ENCODE measurements at places on chromosomes 5 and 9.

DNA sequence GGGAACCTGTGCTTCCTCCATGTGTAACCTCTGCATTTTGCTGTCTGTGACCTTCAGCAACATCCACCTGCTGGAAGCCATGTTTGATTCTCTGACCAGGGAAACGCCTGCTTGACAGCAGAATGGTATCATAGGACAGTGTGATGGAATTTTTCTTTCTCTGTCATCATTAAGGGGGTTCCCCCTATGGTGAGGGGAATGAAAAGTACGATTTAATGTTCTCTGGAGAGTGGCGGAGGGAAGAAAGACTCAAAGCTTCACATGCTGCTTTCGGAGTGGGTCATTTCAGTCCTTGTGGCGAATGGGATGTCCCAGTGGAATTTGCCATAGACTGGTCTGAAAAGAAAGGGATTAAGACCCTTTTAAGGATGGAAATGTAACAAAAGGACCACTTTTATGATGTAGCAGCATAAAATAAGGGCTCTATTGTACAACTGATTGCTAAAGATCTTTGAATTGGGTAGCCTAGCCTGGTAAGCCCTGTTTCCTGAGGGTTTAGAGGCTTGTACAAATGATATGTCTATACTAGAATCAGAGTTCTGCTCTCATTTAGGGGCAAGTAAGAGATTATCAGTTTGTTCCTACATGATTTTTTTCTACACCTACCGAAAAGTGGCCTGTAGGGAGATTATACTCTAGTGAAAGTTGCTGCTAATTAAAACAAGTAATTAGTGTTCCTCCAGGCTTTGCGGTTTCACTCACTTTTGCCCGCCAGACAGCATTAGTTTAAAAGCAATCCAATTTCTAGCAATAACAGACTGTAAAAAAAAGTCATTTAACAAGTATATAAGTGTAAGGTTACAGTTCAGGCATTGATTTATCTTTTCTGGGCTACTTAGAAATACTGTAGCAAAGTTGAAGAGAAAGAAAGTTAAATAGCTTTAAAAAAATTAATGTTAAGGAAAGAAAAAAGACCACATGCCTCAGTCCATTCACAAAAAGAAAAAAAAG lies 904.5 kb downstream of the NR2F1-AS1 start:
- DNase-seq: no peak

- DNase-seq: peak; percentile 17
Observed at GRCh38 chr5:22889720-22890119, 36.6 kb upstream of the CDH12 start.

DNA sequence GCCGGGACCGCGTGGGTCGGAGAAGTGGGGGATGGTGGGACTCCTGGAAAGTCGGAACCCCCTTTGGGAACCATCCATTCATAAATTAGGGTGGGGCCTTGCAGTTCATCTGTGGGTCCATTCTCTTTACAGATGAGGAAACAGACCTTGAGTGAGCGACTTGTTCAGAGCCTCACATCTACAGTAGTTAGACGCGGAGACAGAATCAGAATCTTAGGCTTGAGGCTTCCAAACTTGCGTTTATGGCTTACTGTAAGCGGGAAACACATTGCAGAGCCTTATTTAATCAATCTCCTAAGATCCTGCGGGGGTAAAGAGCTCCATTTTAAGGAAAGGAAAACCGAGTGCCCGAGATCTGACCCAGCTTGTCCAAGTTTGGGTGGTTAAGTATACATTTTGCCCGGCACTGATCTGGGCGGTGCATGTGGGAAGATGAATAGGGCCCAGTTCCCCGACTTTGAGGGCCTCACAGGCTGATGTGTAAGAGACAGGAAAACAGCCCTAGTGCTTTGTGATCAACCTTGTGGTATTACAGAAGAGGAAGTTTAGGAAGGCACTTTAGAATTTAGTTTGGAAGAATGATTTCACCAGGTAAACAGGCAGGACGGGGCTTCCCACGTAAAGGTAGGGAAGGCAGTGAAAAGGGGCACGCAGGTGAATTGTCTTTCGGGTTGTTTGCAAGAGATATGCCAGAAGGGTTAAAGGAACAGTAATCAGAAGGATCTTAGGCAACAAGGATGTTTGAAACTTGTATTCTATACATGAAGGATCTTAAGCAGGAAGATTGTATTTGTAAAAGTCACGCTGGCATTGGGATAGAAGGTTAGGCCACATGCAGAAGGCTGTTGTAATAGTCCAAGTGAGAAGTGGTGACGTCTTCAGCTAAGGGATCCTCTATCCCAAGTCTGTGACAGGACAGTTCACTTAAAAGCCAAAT lies 744 bp downstream of the TARS1 start:
- DNase-seq: peak; percentile 52

GRCh38 chr5:10513501-10514442 lies 50.1 kb upstream of the ANKRD33B start:
- no peak for DNase-seq

DNA sequence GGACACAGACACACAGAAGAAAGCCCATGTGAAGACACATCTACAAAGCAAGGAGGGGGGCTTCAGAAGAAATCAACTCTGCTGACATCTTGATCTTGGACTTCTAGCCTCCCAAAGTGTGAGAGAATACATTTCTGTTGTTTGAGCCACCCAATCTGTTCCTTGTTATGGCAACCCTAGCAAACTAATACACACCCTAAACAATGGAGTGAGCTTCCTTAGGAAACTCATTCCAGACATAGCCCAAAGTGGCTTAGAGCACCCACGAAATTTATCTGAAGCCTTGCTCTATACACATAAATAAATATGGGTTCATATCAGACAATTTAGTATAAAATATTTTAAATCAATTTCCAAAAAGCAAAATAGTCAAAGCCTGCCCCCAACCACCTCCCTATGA lies 7.6 kb upstream of the TBC1D2 start:
- no peak for DNase-seq

GRCh38 chr9:78678877-78679276 lies 382.0 kb downstream of the PSAT1 start:
- DNase-seq: no peak

GRCh38 chr9:128344931-128345605 lies 4.7 kb downstream of the SLC27A4 start:
- DNase-seq: no peak

GRCh38 chr5:157283434-157283833 lies 17.5 kb downstream of the CYFIP2 start:
- no peak for DNase-seq

Data from NCI-H2081 (cell line).